ENCODE measurements at places on chromosomes 3 and 15.

- peak; percentile 78 for DNase-seq
Observed at GRCh38 chr3:198032039-198032936, 72.3 kb downstream of the LMLN start.

- no peak for DNase-seq
Observed at GRCh38 chr3:101095693-101096430, 102.6 kb upstream of the ABI3BP start.

- DNase-seq: no peak
Observed at GRCh38 chr3:69539134-69539533, 153.2 kb upstream of the FRMD4B start.

DNA sequence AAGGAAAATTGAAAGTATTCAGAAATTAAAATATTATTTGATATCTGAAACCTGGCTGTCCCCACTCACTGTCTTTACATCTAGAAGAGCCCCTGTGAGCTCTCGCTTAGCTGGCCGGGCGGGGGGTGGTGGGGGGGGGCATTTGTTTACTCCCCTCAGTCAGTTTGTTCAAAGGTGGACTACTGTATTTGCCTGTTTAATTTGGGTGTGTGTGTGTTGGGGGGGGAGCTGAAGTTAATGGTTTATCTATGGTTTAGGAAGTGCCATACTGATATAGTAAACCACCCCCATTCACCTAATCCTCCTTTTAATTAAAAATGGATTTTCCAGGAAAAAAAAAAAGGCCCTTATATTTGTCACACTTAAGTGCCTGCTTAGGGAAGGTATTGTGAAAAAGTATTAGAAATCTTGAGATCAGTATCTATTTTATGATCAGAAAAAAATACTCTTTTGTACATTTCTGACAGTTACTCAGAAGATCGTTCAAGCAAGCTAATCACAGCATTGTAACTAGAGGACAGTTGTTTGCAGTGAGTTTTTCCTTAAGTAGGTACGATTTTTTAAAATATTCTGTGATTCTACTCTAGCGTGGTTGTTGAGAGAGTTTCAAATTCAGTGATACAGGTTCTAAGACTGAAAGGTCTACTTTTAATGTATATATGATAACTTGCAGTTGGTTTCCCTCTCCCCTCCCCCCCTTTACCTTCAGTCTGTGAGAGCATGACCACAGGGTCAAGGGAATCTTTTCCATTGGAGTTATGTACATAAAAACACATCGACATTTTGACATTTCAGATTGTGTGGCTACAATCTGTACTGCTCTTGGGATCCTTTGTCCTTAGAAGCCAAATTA lies 8.5 kb downstream of the NR2F2 start:
- DNase-seq: no peak

- no peak for DNase-seq
Observed at GRCh38 chr3:124924741-124925140, 9.8 kb downstream of the MUC13 start.

DNA sequence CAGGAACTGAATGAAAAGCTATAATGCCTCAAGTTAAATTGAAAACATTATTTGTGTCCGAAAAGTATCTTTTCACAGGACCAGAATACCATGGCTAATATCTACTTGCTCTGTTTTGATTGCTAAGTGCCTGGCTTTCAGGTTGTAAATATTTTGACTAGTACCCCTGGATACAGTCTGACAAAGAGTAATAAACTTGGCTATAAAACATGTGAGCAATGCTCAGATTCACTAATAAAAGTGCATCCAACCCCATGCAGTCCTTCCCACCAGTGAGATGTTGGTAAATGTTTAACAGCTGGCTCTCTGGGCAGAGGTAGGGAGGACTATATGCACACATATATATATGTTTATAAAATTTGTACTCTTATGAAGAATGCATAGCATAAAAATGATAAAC lies 281.8 kb upstream of the TGFBR2 start:
- no peak for DNase-seq

DNA sequence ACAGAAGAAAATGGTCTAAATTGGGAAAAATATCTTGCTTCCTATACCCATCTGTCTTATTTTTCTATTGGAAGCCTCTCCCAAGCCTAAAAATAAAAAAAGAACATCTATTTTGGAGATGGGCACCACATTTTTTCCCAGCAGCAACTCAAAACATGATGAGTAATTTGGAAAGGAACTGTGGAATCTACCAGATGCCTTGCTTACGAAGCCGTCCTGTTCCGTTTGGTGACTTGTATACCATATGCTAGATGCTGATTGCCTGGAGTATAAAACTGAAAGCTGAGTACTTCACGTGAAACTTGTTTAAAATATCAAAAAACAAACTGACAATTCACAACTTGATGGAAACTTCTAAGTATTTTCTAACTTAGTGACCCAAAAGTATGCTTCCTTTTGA lies 491.0 kb downstream of the ROBO2 start:
- no peak for DNase-seq

DNA sequence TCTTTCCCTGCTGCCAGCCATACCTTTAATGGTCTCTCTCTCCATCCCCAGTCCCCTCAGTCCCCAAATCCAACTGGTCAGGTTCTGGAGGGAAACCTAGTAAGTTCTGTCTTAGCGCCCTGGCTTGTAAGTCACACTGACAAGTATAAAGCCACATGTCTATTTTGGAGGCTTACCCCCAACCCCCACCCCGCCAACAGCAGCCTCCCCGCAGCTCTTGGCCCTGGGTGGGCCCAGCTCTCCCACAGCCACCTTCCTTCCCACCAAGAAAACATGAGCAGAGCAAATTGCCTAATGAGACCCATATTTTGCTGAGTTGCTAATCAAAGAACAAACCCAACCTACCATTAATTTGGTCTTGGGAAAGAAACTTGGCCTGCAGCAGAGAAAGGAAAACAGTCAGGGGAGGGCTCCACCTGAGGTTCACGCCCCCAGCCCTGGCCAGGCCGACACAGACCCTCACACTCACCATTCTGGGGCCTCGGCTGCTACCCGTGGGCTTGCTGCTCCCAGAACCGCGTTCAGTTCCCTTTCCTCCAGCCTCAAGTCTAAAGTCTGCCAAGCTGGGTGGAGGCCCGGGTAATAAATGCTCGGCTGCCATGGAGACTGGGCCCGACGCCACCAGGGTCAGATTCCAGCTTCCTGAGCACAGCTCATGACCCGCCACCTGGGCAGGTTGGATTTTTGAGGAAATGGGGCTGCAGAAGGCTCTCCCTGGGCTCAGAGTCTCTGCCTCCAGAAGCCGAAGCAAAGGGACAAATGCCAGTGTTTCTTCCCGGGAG lies at the start of gene CALML4:
Gene CALML4, minus strand, starts transcription at position 557 of the 782 bp plus-strand sequence. Its CDS starts 85 bp downstream, at position 472.
- no peak for DNase-seq

GRCh38 chr15:48507416-48508065 lies 138.0 kb downstream of the FBN1 start:
- peak; percentile 81 for DNase-seq

GRCh38 chr3:190444006-190444405 lies 5.7 kb downstream of the TMEM207 start:
- DNase-seq: no peak

GRCh38 chr15:27638958-27639357 lies 460.2 kb downstream of the OCA2 start:
- DNase-seq: peak; percentile 38

GRCh38 chr3:131494706-131495105 lies 8.1 kb downstream of the MRPL3 start:
- DNase-seq: no peak

DNA sequence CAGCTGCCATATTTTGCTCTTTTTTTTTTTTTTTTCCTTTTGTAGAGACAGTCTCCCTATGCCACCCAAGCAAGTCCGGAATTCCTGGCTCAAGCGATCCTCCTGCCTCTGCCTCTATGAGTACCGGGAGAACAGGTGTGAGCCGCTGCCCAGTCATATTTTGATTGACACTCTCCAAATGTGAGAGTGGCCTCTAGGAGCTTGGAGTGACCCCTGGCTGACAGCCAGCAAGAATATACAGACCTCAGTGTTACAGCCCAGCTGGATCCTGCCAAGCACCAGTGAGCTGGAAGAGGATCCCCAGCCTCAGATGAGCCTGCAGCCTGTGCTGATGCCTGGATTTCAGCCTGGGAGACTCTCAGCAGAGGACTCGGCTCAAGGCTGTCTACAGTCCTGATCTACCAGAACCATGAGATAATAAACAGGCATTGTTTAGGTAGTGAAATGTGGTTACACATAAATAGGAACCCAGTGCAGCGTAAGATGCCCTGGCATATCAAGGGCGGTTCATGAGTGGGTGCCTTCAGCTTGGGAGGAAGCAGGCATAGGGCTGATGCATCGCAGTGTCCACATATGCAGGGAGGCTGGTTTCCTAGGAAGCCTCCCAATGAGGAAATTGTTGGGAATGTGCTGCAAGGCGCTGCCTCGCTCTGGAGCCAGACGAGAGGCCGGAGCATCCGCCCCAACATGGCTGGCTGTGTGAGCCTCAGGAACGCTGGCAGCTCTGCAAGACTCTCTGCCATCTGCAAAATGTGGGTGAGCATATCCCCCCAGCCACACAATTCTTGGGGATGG lies 38.9 kb upstream of the ATP10A start:
- DNase-seq: no peak

All from NCI-H82 (cell line).